Urinary bladder (tissue), 4 donors: ENCODE measurements at places on chromosomes 13 and 19. TPM values are rescaled to one million over a fixed set of nuclear protein-coding genes. Genes with fewer than 3 reads are reported as not detected.

The ZNF813 gene
- total RNA-seq: 11.7 TPM

DNA sequence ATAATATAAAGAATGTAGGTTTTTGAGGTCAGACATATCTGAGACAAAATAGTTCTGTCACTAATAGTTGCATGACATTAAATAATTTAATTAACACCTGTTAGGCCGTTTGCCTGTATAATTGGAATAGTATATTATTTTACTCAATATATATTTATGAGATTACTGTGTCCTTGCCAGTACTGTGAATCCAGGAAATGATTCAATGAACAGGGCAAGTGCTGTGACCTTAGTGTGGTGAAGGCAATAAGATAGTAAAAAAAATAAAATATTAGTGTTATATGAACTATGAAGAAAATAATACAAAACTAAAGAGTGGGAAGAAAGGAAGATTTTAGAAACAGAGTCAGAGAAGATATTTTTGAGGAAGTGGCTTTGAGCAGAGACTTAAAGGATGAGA, 403.7 kb downstream of the PCDH9 start:
- DNase-seq: no peak

DNA sequence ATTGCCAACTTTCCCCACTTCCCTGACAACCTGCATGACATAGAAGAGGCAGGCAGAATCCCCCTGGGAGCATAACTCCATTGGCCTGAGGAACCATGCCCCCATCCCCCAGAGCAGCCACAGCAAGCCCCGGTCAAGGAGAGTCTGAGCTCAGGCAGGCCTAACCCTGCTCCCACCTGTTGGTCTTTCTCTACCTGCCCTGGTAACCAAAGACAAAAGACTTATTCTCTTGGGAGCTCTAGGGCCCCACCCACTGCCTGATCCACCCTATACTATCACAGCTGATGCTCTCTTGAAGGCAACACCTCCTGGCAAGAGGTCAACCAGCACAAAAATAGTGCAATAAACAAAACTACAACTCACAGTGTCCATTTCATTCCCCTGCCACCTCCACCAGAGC, 59.3 kb downstream of the TNFSF13B start:
- no peak for DNase-seq

The CYP2S1 gene
- total RNA-seq: 0.53 TPM

DNA sequence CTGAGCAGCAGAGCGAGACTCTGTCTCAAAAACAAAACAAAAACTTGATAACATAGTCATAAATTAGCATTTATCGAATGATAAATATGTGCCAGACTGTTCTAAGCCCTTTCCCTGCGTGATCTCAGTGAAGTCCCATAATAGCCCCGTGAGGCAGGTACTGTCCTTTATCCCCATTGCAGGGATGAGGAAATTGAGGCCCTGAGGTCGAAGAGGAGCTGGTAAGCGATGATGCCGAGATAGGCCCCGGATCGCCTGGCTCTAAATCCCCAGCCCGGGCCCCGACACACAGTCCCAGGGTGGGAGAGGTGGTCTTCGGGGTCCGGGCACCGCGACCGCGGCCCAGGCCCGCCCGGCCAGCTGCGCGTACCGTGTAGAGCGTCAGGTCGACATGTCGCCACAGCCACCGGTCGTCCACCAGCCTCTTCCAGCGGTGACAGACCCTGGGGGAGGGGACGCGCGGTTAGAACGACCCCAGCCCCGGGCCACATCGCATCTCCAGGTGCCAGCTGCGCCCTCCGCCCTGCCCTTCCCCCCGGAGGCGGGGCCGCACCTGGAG, 625 bp downstream of the FBXL12 start:
- DNase-seq: no peak

The IGFL3 gene
- not detected for total RNA-seq

DNA sequence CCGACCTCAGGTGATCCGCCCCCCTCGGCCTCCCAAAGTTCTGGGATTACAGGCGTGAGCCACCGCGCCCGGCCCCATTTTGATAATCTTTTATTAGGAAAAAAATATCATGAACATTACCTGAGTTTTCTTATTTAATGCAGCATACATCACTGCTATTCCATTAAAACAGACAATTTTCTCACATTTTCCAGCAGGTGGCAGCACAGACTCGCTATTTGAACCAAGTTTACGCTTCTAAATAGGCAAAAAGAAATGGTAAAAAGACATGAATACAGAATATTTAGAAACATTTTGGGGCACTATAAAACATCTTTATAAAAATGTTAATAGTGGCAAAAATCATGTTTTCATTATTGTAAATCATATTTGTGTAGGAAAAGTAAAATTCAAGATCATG, 903.1 kb downstream of the SLITRK6 start:
- peak; percentile 42 for DNase-seq

GRCh38 chr13:106597749-106598395, 29.9 kb upstream of the ARGLU1 start:
- DNase-seq: no peak

DNA sequence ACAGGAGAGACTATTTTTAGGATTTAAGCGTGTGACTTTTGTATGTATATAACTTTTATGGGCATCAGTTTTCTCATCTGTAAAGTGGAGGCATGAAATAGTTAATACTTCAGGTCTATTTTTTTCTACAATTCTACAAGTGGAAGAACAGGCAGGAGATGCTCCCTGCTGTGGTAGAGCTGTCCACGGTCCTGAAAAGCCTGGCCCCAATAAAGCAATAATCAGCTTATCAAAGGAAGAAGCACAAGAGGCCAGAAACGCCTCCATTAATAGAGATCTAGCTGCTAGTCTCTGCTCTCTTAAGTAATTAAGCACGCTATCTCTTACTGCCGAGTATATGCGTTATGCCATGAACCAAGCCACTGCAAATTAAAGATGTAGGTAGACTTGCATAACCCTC, 28.0 kb upstream of the WASF3 start:
- no peak for DNase-seq

The ZNF677 gene
- total RNA-seq: 31.2 TPM

The ZNF569 gene
- 14.8 TPM for total RNA-seq

The SEMA6B gene
- 5.4 TPM for total RNA-seq

DNA sequence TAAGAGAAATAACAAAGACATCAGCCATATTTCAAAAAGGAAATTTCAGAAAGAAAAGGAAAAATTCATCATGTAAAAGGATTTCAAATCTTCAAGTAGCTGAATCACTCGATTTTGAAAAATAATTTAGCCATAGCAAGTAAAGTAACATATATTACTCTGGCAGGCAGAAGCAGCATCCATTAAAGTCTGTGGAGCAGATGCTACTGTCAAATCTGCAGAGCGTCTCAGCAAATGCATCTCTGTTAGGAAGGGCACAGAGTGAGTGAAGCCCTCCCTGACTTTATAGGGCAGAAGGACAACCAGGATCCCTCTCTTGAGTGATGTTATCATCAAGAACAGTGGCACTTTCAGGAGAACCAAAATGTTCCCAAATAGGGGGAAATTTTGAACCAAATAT, 445.5 kb downstream of the EFNB2 start:
- no peak for DNase-seq

DNA sequence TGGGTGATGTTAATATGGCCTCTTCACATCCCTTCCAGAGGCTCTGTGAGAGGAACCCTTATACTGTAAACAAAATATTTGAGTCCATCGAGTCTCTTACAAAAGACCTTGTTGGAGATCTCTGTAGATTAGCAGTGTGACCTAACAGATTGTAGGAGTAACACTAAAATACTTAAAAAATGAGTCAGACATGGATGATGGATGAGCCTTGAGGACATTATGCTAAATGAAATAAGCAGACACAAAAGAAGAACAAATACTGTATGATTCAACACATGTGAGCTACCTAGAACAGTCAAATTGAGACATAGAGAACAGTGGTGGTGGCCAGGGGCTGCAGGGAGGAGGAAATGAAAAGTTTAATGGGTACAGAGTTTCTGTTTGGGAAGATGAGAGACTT, 152.2 kb upstream of the UBL3 start:
- no peak for DNase-seq

DNA sequence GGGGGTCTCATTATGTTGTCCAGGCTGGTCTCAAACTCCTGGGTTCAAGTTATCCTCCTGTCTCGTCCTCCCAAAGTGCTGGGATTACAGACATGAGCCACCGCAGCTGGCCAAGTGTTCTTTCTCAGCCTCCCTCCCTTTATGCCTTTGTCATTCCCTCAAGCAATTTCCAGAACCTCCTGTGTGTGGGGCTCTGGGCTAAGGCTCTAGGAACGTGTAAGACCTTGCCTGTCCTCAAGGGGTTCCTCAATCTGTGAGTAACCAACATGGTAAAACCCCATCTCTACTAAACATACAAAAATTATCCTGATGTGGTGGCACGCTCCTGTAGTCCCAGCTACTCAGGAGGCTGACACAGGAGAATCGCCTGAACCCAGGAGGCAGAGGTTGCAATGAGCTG, 15.5 kb upstream of the SPACA4 start:
- no peak for DNase-seq

The ALG11 gene
- total RNA-seq: 24.7 TPM

- no peak for DNase-seq
Measured at GRCh38 chr19:35868172-35868822, at the start of gene APLP1. APLP1 (plus strand) TSS chr19:35868574; CDS start chr19:35868637, 63 bp downstream.

DNA sequence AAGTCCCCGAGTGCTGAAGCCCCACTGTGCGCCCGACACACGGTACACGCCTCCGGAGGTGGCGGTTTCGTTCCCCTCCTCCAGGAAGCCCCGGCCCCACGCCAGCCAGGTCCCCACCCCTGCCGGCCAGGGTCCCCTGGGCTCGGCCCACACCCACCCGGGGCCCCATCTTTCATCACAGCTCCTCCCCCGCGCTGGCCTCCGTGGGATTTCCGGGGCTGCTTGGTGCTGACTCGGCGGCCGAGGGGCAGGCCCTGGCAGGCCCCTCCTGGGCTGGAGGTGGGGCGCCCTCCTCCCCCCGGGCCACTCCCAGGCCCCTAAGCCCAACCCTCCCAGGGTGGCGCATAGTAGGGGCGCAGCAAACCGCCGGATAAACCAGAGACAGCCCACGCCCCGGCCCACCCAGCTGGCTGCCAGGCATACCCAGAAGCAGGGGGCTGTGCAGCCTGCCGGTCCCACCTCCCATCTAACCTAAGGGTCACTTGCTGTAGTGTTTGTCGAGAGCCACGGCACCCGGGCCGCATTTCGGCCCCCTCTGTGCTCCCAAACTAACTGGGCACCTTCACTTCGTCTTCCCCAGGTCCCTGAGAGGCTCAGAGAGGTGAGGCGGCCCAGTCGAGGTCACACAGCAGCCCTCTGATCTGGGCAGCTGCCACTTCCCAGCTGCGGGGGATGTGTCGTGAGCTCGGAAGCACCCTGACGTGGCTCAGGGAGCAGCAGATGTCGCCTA, 6.6 kb downstream of the ZBTB7A start:
- no peak for DNase-seq

The LCP1 gene
- 43.5 TPM for total RNA-seq

The OR7D2 gene
- total RNA-seq: not detected

DNA sequence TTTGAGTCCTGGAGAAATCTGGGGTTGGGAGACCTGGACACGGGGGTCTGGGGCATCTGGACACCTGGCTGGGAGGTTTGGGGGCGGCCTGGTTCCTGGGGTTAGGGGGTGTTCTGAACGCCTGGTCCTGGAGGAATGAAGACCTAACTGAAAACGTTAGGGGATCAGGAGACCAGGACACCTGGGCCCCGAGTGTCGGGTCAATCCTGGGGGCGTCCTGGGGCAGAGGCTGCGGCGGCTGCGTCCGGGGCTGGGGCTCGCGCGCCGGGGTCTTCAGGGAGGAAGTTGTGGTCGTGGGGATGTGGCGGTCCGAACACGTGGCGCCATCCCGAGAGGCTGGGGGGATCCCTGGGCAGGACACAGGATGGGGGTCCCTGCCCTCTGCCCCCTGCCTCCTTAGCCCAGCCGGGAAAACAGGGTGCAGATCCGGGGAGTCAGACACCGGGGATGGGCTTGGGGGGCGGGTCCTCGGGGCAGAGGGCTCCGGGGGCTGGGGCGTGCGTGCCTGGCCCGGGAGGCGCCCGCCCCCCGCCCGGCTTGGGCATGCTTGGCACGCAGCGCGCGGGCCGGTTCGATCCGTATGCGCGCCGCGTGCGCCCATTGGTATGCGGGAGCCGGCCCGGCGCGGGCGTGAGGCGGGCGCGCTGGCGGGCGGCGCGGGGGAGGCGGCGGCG, 632 bp downstream of the NPAS1 start:
- no peak for DNase-seq

DNA sequence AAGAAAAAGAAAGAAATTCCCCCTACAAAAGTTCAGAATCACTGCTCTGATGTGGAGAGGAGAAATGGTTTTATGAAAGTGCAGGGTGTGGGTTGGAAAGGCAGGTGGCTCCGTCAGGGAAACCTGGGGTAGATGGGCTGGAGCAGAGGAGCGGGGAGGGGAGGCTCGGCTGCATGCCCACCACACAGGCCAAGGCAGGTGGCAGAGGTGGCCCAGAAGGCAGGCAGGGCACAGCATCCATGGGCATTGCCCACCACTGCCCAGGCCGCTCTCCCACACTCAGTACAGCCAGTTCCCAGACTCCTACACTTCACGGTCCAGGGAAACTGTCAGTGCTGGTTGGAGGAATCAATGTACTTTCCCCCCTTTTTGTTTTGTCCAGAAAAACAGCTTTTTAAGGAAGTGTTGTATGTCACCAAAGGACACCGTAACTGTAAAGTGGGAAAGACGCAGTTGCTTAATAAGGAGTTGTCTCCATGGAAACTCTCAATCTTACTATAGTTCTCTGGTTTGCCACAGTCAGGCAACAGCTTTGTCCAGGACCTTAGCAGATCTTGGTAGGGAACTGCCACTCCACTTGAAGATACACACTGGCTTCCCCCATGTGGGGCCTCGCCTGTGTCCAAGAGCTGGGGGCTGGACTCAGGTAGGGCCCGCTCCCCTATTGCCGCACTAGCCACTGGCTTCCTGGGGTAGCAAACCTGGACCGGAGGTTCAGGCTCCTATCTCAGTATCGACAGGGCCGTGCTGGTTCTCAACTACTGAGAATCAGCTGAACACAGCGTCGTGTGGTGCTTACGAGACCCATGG, 82.9 kb downstream of the RAB20 start:
- DNase-seq: no peak

GRCh38 chr13:79904581-79904980, 423.6 kb downstream of the NDFIP2 start:
- no peak for DNase-seq

The IQCN gene
- 1.3 TPM for total RNA-seq

DNA sequence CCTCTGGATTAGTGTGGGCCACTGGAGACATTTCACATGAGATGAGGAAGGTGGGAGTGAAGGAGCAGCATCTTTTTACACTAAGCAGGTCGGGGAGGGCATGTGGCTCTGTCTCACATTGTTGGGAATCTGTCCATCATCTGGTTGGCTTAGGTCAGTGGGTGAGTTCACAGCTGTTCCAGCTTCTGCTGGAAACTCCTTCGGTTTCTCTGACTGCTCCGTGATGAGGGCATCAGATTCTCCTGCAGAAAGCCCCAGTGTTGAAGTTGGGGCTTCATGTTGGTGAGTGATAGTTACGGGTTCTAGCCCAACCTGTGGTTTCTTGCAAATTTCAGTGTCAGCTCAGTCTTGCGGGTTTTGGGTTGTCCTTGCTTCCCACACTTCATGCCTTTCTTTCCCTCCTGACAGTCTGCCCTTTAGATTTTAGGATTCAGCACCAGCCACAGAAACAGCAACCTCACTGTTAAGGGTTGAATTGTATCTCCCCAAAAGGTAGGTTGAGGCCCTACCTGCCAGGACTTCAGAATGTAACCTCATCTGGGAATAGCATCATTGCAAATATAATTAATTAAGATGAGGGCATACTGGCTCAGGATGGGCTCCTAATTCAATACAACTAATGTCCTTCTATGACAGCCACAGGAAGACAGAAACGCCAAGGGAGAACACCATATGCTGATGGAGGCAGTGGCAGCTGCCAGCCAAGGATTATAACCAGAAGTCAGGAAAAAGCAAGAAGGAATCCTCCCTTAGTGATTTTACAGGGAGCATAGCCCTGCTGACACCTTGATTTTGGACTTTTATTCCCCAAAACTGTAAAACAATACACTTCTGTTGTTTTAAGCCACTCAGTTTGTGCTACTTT, 7.6 kb upstream of the ALOX5AP start:
- no peak for DNase-seq
